Uterus (tissue), 4 donors: ENCODE measurements at places on chromosomes 2 and 18.

DNA sequence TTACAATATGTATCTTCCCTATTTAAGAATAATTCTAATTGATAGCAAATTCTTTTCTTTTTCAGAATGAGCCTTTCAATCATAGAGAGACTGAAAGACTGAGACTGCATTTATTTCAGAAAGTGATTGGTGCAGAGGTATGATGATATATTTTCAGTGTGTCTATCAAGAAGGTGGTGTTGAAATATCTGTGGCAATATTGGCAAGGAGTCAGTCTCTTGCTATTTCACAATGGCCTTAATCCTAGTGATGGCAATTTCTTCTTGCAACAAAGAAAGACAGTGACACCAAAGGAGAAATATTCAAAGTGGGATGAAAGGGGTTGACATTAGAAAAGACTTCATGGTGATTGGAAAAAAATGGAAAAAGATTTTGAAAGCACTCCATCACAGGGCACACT is 21.7 kb upstream of the ZBTB14 start:
- DNase-seq, result no peak

GRCh38 chr2:71466301-71467179 is 13.2 kb downstream of the DYSF start:
- no peak for DNase-seq

- no peak for DNase-seq
Observed at GRCh38 chr2:223032187-223033142, 19.5 kb upstream of the KCNE4 start.

- DNase-seq, result no peak
Observed at GRCh38 chr18:27966881-27967280, 210.0 kb downstream of the CDH2 start.

GRCh38 chr2:174312581-174313234 is 22.0 kb upstream of the SP9 start:
- no peak for DNase-seq

GRCh38 chr2:151193576-151193975 is 68.1 kb downstream of the RBM43 start:
- DNase-seq, result no peak

DNA sequence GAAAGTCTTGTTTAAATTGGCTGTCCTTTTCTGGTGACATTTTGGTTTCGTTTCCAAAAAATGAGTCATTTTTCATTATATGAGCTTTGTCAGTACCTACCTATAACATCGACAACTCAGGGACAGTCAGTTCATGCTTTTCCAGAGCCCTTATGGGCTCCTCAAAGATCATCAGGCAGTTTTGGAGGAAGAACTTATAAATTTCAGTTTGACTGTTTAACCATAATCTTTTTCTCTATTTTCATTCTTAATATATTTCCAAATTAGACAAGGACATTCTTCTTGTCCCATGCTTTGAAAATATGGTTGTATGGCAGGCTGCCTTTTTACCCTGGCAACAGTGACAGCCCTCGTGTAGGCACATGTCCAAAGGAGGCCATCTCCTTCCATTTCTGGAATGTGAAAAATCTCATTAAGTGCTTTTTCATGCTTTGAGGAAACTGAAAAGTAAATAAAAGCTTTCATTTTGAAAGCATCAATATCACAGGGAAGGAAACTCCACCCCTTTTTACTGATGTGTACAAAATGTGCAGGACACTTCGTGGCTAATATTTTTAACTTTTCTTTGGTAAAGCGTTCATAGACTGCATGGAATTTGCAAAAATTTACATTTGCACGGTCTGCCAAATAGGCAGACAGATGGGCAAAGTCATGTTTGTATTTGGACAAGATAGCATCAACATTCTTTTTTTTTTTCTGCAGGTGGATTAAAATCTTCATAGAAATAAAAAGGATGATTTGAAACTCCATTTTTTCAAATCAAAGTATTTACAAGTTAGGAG is 7.2 kb upstream of the PROC start:
- no peak for DNase-seq

DNA sequence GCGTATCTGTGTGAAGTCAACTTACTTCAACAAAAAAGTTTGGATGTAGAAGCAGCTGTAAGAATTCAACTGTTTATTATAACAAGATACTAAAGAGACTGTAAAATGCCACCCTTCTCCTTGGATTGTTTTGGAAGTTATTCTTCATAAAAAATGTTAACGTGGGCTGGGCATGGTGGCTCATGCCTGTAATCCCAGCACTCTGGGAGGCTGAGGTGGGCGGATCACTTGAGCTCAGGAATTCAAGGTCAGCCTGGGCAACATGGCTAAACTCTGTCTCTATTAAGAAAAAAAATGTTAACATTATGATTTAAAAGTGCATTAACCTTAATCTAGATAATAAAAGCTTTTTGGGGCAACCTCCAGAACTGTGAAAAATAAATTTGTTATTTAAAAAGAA is 7.7 kb downstream of the CIAO1 start:
- DNase-seq, result no peak

DNA sequence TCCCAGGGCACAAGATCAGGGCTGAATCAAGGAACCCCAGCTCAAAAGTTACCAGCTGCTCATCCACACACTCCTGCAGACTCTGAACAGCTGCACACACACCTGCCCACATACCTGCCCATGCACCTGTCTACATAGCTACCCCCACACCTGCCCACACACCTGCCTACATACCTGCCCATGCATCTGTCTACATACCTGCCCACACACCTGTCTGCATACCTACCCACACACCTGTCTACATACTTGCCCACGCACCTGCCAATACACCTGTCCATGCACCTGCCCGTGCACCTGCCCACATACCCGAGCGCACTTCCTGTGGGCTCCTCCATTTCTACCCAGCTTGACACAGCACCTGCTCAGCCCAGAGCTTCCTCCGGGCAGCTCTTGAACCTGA is 122.8 kb upstream of the AGAP1 start:
- DNase-seq, result no peak

- DNase-seq, result no peak
Observed at GRCh38 chr2:227942965-227943364, 71.5 kb downstream of the DAW1 start.

- DNase-seq, result no peak
Observed at GRCh38 chr2:38113981-38114708, 38.2 kb upstream of the CYP1B1 start.

- DNase-seq, result no peak
Observed at GRCh38 chr2:112958428-112959108, 19.2 kb upstream of the IL36G start.

- DNase-seq, result no peak
Observed at GRCh38 chr2:218009231-218009630, 6.4 kb upstream of the TNS1 start.

- DNase-seq, result no peak
Observed at GRCh38 chr2:196798980-196799379, 503 bp downstream of the GTF3C3 start.

- DNase-seq, result no peak
Observed at GRCh38 chr18:55179425-55179824, 220.2 kb upstream of the CCDC68 start.

DNA sequence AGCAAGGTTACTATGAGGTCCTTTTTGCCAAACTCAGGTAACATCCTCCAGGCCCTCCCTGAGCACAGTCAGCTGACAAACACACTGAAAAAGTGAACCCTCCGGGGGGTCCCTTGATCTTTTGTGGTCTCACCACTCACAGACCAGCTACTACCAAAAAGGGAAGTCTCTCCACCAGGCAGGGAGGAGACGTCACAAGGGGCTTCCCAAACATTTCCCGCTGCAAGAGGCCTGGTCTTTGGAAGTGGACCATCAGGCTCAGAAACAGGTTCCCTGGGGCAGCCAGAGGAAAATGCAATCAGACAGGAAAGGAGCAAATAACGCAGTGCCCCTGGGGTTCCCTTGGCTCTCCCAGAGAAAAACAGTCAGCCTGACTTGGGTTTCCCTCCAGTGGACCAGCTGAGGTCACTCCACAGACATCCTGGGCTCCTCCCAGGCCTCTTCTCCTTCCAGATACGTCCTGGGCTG is 38.7 kb upstream of the POMC start:
- DNase-seq, result no peak

DNA sequence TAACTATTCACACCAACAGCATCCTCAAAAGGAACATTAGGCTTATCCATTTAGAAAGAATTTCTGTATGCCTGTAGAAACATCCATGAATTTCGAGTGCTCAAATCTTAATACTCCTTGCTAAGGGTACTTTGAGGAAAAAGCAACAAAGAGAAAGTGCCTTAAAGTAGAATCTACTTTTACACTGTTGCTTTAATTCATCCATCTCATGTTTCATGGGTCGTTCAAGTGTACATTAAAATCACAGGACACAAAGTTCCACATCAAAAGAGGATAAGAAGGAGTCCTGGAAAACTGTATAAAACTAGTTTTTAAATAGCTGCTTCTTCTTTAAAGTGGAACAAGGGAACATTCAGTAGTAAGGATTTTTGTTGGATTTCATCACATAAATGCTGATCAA is 54.5 kb downstream of the LRP1B start:
- no peak for DNase-seq

DNA sequence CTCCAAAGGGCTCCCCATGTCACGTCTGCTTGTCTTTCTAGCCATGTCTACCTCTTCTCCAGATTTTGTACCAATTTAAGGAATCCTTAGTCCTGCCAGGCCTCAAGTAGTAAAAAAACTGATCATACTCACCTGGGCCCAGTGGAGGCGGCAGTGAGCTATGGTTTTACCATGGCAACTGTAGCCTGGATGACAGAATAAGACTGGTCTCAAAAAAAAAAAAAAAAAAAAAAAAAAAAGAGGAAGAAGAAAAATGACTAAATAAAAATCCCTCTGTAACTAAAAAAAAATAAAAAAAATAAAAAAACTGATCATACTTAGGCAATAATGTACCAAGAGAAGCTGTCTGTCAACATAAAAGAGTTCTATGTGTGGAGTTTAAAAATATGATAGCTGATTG is 221.6 kb downstream of the NR4A2 start:
- DNase-seq, result no peak

- DNase-seq, result no peak
Observed at GRCh38 chr2:214395040-214395439, 15.8 kb upstream of the VWC2L start.

DNA sequence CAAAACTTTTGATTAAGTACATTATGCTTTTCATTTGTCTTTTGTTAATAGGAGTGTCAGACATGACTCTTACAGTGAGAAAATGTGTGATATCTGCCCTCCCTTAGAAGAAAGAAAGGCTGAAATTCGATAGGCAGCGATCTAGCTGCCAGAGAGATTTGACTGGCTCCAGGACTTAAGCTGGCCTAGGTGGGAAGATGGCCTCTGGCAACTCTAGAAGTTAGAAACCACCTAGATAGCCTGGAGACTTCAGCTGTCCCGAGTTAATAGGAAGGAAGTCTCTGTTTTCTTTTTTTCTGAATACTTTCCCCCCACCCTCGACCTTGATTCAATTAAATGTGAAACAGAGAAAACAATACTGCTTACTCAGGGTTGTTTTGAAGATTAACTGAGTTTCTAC is 1194.7 kb upstream of the CRIM1 start:
- DNase-seq, result no peak

GRCh38 chr2:226447338-226448300 is 352.0 kb downstream of the IRS1 start:
- no peak for DNase-seq

GRCh38 chr2:33678436-33678835 is 79.3 kb upstream of the FAM98A start:
- no peak for DNase-seq

GRCh38 chr2:149185942-149186490 is 144.4 kb upstream of the LYPD6 start:
- no peak for DNase-seq

GRCh38 chr2:74014813-74015212 is 30.1 kb downstream of the TET3 start:
- DNase-seq, result no peak

DNA sequence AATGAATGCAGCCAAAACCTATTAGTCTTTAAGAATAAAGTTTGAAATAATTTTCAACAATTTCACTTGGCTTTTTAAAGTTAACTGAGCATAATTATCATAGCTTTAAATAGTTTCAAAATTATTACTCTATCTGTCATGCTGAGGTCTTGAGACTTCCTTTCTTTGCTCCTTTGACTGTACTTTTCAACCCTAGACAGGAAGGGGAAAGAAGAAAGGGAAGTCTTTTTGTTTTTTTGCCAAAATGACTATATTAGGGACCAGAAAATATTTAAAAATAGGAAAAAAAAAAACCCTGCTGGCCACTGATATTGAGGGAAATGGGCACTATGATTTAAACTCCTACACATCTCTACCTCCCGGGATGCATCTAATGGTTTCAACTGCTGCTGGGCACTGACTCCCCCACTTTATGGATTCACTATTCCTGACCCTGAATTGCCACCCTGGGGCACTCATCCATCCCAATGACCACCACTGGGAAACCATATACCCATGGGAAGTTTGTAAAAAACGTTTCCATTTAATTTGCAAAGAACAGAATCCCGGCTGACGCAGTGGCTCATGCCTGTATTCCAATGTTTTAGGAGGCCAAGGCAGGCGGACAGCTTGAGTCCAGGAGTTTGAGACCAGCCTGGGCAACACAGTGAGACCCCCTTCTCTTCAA is 50.5 kb downstream of the GAREM1 start:
- DNase-seq, result no peak

- DNase-seq, result peak; percentile 92
Observed at GRCh38 chr2:176130147-176130956, 847 bp downstream of the HOXD8 start.
